ENCODE measurements at places on chromosomes 2 and 18. TPM values are rescaled to one million over a fixed set of nuclear protein-coding genes. Genes with fewer than 3 reads are reported as not detected.

SERPINB2 gene
- 10.6 TPM for polyA plus RNA-seq

- no peak for DNase-seq
- H3K4me1 ChIP-seq, result no peaks in the 10 kb centered on the region
- no peak overlapping the region for H3K27ac ChIP-seq
- no peaks in the 10 kb centered on the region for H3K27me3 ChIP-seq
Observed at GRCh38 chr2:46025081-46025480, 272.1 kb upstream of the EPAS1 start.

SMCHD1 gene
- 6.4 TPM for polyA plus RNA-seq

EGR4 gene
- polyA plus RNA-seq, result 0.08 TPM

Data from GM23248 (cell line).